Activated CD4-positive, CD25-positive, alpha-beta regulatory T cell (primary cell): ENCODE measurements at places on chromosomes 6 and 20.

GRCh38 chr20:15837563-15837962 is 735.7 kb downstream of the KIF16B start:
- DNase-seq, result no peak

DNA sequence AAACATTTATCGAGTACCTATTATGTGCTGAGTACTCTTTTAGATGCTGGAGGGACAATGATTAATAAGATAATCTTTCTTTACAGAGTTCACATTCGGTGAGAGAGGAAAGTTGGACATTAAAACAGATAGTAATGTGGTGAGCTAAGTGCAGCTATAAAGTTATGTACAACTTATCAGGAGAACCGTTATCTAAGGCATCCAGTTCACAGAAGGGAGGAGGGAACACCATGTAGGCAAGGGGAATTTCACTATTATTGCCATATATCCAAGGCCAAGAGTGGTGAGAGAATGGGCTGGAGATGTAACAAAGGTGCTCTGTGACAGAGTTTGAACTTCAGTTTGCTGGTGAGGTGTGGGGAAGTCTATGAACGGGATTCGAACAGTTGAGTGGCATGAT is 105.8 kb downstream of the CARMIL1 start:
- no peak for DNase-seq

GRCh38 chr6:78947529-78947928 is 80.2 kb downstream of the IRAK1BP1 start:
- DNase-seq, result no peak

DNA sequence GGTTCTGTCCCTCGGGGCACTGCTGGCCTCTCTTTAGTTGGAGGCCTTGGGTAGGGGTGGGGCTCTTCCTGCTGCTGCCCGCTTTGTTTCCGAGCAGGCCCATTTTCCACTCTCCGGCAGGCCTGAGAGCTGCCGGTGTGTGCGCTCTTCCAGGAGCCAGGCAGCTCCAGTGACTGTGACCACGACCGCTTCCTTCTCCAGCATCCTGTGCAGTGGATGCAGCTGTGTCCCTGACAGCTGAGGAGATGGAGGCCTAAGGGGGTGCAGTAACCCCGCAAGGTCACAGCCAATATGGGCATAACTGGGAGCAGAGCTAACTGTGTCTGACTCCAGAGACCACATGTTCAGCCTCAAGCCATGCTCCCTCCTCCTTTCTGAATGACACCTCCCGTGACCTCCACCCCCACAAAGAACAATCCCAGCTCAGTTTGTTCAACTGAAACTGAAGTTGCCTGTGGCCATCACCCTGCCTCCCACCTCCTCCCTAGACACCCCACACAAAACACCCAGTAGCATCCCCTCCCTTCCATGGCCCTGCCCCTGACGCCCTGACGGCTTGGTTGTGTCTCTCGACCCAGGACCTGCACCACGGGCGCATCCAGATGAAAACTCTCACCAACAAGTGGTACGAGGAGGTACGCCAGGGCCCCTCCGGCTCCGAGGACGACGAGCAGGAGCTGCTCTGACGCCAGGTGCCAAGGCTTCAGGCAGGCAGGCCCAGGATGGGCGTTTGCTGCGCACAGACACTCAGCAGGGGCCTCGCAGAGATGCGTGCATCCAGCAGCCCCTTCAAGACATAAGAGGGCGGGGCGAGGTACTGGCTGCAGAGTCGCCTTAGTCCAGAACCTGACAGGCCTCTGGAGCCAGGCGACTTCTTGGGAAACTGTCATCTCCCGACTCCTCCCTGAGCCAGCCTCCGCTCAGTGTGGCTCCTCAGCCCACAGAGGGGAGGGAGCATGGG is 27.8 kb downstream of the SPATA2 start:
- no peak for DNase-seq

- DNase-seq, result no peak
Measured at GRCh38 chr6:95017922-95018321, 559.4 kb upstream of the MANEA start.

- no peak for DNase-seq
Measured at GRCh38 chr6:137744877-137745276, 122.2 kb upstream of the TNFAIP3 start.

GRCh38 chr20:47675190-47676142 is 109.8 kb downstream of the SULF2 start:
- no peak for DNase-seq
